ENCODE measurements at places on chromosomes 4 and X.

DNA sequence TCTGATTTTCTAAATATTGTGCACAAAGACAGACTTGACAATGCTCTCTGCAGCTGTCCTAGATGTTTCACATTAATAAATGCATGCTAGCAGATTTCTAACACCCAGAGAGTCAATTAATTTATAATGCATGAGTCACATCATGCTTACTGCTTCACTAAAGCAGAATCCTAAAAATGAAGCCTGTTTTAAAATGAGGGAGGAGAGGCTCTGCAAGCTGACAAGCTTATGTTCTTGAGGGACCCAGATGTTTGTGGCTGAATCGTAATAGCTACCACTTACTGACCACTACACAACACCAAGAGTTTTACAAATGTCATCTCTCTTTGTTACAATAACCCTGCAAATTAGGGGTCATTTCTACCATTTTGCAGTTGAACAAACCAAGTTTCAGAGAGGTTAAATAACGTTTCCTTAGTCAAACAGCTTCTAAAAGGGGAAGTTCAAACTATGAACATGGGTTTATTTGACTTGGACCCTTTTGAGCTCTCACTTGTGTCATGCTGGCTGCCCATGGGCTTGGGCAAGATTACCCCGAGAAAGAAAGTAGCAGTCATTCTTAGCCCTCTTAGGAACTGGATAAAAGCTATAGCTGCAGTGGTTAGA is 262.7 kb upstream of the ETNPPL start:
- DNase-seq: no peak

DNA sequence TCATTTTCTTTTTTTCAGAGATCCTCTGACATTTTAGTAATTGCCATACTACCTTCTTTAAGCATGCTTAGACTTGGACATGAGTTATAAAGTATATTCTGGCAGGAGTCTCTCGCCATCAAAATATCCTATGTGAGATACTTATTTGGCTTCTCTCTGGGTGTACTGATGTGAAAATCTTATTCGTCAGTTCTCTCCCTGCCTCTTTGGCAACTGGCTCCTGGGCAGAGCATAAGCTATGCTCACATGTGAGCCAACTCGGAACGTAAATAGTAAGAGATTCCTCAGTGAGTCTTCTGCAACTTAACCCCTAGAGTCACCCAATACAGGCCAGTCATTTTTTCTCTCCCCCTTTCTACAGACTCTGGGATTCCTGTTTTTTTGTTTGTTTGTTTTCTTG is 91.6 kb downstream of the MAGEB17 start:
- DNase-seq: peak; percentile 25

GRCh38 chrX:40108162-40108958 is 10.6 kb upstream of the BCOR start:
- peak; percentile 48 for DNase-seq

DNA sequence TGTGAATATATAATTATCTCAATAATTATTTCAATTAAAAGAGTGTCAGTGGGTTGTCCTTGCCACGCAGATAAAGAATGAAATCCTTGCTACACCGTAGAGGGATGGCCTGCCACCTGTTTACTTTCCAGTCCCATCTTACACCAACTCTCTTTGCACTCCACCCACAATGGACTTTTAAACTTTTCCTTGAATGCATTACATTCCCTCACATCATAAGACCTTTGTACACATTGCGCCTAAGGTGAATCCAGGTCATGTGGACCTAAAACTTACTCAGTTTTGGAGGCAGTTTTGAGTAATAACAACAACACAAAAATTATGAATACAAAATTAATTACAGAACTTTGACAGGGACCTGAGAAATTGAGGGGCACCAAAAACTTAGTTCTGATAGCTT is 78.7 kb upstream of the PDE5A start:
- no peak for DNase-seq

- no peak for DNase-seq
Measured at GRCh38 chr4:15563871-15564270, 91.3 kb downstream of the FBXL5 start.

GRCh38 chr4:13829457-13829856 is 201.9 kb upstream of the BOD1L1 start:
- DNase-seq: no peak

GRCh38 chr4:87624698-87625097 is 16.4 kb downstream of the DSPP start:
- DNase-seq: no peak

DNA sequence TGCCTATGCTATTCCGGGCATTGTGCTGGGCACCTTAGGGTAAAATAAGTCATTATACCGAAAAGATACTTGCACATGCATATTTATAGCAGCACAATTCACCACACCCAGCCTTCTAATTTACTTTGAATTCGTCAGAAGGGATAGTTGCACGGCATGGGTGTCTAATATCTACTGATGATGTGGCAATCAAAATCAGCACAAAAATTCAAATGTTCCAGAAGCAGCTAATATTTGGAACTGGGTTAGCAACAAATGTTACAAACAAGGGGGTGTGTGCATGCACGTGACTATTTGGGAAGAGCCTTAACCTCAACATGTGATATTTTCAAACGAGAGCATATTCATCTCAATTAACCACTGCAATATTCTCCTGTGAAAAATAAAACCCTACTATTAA is 79.7 kb upstream of the PRSS48 start:
- no peak for DNase-seq

DNA sequence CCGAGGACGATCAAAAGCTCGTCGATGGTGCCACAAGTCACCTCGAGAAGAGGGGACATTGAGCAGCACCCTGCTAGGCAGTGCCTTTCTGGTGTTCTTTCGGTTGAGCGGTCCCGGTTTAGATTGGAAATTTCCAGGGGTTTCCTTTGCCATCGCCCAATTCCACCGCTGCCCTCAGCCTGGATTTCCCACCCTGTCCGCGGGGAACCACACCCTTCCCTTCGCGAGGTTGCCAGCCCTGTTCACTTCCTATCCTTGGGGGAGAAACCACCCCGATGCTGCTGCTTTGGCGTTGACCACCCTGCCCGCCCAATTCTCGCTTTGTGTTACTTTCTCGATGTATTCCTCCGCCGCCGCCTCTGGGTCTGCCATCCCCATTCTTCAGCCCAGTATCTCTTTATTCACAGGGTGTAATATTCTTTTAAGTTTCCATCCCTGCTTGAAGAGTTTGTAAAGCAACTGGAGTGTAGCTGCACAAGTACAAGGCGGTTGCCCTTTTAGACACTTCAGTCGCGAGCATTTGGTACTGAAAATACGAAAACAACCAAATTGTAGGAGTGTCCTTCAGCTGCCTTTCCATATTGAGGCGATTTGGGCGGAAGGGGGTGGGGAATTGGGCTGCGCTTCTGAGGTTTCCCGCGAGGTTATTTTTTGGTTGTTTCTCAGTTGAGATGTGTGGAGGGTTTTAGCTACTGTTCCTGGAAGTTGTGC is 1.1 kb downstream of the OGT start:
- peak; percentile 10 for DNase-seq

DNA sequence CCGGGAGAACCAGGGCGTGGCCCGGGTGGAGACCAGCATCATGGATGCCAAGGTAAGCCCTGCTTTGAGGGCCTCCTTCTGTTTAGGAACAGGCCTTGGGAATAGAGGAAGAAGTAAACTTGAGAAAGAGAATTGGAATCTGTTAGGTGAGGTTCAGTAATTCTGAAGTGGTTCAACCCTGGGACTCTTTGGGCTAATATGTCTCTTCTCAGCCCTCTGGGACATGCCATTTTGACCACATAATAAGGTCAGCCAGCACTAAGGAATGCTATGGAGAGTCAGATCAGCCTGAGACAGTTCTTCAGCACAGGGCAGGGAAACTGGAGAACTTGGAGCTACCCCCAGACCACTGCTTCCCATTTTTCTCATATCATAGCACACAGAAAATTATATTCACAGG is 63.3 kb upstream of the PRPS1 start:
- no peak for DNase-seq

- DNase-seq: no peak
Measured at GRCh38 chr4:63296773-63297172, 1112.5 kb downstream of the TECRL start.

- DNase-seq: no peak
Measured at GRCh38 chr4:25756503-25756902, 100.9 kb downstream of the SLC34A2 start.

- peak; percentile 0 for DNase-seq
Measured at GRCh38 chr4:10239982-10240654, 123.5 kb upstream of the WDR1 start.

- DNase-seq: no peak
Measured at GRCh38 chr4:89213382-89213701, 94.3 kb downstream of the GPRIN3 start.

- DNase-seq: no peak
Measured at GRCh38 chr4:17807446-17807845, 3.1 kb downstream of the DCAF16 start.

GRCh38 chrX:15271757-15272156 is 1.9 kb upstream of the ASB9 start:
- DNase-seq: no peak

- no peak for DNase-seq
Measured at GRCh38 chr4:148305751-148306150, 136.5 kb downstream of the NR3C2 start.

DNA sequence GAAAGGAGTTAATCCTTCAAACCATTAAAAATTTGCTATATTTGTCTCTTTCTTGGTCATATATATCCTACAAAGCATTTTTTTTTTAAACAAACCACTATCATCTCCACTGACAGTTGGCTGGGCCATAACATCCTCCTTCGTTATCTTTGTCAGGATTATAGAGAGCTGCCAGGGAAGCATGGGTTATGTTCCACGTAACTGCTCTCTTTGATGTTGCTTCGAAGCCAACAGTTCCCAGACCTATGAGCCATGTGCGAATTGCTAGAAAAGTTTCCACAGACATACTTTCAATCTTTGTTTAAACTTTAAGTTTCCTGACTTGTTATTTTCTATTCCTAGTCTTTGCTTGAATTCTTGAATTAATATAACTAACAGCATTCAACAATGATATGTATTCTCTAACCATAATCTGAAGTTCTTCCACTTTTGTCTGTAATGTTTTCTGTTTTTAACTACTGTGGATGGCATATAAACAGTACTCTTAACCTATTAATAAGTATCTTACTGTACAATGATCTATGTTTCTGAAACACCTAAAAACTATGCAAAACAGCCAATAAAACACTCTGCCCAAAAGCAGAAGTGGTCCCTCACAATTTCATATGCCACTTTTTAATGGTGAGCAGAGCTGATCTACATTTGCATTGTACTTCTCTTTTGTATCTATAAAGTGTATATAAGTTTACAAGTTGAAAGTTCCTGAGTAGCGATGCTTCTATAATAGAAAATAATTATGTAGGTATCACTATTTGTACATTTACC is 37.9 kb downstream of the EREG start:
- DNase-seq: no peak

DNA sequence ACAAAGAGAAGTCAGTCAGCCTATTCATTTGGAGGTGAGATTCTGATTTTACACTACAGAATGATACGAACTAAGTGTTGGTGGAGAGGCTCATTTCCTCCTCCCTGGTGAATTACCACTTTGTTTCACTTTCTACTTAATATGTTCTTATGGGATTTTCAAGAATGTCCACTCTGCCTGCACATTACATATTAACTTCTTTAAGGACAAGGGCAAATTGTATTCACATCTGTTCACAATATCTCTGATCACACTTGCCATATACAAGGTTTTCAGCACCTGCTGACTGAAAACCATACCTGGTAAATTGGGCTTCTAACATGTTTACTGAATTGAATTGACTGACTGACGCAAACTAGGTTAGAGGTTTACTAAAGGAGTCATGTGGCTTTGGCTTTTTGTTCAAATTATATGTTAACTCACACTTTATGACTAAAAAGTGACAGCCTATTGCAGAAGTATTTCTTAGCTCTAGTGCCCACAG is 188.4 kb upstream of the MBNL3 start:
- no peak for DNase-seq

- no peak for DNase-seq
Measured at GRCh38 chr4:19566041-19566440, 685.7 kb upstream of the SLIT2 start.

DNA sequence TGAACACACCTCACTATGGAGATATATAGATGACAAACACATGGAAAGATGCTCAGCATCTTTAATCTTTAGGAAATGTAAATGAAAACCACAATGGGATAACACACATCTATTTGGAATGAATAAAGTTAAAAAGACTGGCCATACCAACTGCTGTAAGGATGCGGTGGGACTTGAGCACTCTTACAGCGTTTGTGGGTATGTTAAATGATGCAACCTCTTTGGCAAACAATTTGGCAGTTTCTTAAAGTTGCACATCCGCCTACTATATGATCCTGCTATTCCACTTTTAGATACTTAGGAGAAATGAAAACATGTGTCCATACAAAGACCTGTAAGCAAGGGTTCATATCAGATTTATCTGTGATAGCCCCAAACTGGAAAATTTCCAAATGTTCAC is 50.7 kb downstream of the MRPL1 start:
- DNase-seq: no peak

DNA sequence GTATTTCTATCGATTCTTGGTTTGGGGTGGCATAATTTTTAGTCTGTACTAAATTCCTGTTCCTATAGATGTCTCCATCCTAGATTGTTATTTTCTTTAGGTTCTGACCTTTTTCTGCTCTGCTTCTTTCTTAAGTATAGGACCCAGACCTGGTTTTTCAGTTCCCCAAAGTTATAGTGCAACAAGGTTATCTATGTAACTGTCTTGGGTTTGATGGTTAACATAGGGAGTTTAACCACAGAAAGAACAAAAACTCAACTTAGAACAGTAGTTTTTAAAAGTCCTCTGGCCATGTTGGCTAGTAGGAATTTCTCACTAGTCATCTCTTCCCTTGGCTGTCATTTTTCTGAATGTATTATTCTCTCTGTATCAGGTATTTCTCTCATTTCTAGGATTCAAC is 38.8 kb upstream of the MAD2L1 start:
- no peak for DNase-seq

GRCh38 chrX:100591256-100592051 is 6.7 kb downstream of the TNMD start:
- DNase-seq: no peak

DNA sequence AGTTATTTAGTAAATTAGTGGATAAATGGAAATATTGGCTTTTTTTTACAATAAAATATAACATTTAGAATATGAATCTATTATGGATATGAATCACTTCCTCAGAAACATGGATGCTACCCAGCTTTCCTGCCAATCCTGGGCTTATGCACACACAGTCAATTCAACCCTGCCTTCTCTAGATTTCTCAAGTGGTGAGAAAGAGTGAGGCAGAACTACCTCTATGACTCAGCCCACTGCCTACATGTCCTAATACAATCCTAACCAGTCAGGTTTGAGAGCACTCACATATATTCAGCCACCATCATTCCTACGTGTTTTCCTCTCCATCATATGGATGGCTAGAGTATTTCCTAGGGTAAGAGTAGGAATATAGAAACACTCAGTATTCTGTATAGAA is 91.1 kb upstream of the ANKRD50 start:
- peak; percentile 3 for DNase-seq
